ENCODE measurements at places on chromosomes 2 and 18. TPM values are rescaled to one million over a fixed set of nuclear protein-coding genes. Genes with fewer than 3 reads are reported as not detected.

The ALK gene
- 0.09 TPM for total RNA-seq

The ASXL3 gene
- 1.3 TPM for total RNA-seq

The KDSR gene
- 43.5 TPM for total RNA-seq

The RNF125 gene
- 14.3 TPM for total RNA-seq

DNA sequence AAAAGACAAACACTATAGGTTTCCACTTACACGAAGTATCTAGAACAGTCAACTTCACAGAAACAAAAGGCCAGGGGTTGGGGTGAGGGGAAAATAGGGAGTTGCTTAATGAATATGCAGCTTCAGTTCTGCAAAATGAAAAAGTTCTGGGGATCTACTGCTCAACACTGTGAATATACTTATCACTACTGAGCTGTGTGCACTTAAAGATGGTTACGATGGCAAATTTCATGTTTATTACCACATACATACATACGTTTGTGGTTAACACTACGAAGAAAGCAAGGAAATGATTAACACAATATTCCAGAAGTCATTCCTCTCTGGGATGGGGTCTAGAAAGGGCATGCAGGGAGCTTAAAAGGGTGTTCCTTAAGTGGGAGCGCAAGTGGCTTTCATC, 19.3 kb downstream of the MBOAT2 start:
- no peaks in the 10 kb centered on the region for H3K27me3 ChIP-seq
- DNase-seq = no peak
- no peak overlapping the region for H3K27ac ChIP-seq
- H3K36me3 ChIP-seq = no peaks in the 10 kb centered on the region

DNA sequence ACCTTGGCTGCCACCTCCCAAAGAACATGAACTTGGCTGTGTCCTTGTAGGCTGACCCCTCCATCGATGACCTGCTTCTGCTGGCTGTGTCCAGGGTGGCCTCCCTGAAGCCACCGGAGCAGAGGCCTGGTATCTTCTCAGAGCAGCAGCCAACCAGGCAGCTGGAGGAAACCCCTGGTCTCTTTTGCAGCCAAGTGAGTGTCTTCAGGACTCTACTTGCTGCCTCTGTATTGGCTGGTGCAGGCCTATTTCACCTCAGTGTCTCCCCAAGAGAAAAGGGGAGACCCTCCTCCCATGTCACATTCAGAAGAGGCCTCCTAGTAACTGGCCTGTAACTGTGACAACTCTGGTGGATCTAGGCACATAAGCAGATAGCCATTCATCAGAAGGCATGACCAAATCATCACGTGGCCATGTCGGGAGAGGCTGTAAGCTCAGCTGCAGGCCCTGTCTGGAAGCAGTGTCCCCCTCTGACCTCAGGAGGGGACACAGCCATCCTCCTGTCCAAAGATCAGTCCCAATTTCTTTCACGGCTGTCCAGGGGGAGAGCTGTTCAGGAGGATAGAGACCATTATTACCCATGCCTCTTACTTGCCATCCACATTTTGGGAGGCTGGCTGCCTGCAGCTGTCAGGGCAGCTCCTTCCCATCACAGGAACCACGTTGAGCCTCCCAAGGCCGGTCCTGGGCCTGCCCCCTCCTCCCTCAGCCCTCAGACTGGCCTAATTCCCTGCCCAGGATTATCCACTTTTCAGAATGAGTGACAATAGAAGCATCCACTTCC, 20.9 kb upstream of the ROCK2 start:
- no peak for DNase-seq
- no peaks in the 10 kb centered on the region for H3K4me1 ChIP-seq
- no peak overlapping the region for H3K27ac ChIP-seq
- no peaks in the 10 kb centered on the region for H3K36me3 ChIP-seq
- no peak overlapping the region for H3K4me3 ChIP-seq

DNA sequence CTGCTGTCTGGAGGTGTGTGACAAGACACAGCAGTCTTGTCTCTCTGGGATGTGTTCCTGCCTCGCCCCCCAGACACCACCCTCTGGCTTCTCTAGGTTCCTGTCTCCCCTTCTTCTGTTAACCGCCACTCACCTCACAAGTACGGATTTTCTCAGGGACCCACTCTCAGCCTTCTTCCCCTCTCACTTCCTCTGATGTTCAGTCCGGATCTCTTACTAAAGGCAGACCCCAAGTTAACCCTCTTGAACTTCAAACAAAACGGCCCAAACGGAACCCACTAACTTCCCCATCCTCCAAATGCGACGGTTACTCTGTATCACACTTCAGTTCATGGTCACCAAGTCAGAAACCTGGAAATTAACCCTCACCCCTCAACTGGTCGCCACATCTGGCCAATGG, 32.0 kb downstream of the B4GALT6 start:
- no peak overlapping the region for H3K27ac ChIP-seq
- H3K36me3 ChIP-seq = no peaks in the 10 kb centered on the region
- H3K4me3 ChIP-seq = no peak overlapping the region
- no peaks in the 10 kb centered on the region for H3K4me1 ChIP-seq
- no peak for DNase-seq

GRCh38 chr18:23529604-23530003, 26.3 kb downstream of the RMC1 start:
- H3K27ac ChIP-seq = no peak overlapping the region
- H3K4me3 ChIP-seq = no peak overlapping the region
- DNase-seq = no peak

Data from H1 (cell line).